ENCODE measurements at places on chromosomes 13 and 19.

GRCh38 chr19:13401388-13401787 lies 104.9 kb downstream of the CACNA1A start:
- peak; percentile 35 for DNase-seq

GRCh38 chr13:90884066-90884465 lies 463.4 kb upstream of the MIR17HG start:
- no peak for DNase-seq

DNA sequence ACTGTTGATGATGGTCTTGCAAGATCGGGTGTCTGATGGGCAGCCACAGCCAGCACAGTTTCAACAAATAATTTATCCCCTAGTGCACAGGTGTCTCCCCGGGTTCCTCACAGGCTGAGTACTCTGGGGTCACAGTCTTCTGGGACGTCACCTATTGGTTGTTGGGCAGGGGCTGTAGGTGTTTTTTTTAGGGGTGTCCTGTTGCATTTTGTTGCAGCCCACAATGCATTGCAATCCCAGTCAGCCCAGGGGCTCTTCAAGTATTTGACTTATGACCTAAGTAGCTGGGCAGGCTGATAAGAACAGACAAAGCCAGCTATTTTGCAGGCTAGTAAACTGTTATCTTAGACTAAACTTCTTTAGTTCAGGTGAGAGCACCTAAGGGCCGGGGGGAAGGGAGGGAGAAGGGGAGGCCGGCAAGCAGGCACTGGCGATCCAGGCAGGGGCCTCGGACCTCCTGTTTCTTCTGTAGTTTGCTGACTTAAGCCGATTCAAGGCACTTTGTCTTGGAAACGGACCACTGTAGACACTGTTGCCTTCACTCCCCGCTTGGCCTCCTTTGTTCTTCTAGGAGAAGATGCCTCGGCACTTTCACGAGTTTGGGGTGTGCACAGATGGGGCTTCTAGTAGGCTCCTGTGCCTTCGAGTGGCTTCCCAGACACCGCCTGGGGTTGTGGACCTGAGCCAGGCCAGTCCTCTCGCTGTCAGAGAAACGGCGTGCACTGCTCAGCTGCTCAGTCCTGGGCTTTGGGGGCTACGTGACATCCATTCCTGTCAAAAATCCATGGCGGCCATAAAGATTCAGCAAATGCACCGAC lies 33.9 kb upstream of the GRTP1 start:
- no peak for DNase-seq

DNA sequence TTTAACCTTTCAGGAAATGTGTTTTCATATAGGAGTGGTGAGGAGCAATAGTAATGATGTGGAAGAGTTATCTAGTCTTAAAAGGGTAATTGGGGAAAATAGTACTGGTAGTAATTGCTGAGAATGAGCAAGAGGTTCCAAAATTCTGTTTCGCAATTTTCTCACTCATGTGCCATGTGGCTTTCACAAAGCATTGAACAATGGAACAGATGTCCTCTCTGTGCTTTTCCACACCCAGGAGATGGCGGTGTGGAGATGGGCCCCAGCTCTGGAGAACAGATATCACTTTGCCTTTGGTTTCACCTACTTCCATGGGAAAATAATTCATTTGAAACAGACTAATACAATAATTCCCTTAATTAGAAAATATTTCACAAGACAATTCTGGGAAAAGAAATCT lies 170.0 kb upstream of the SLC10A2 start:
- no peak for DNase-seq

DNA sequence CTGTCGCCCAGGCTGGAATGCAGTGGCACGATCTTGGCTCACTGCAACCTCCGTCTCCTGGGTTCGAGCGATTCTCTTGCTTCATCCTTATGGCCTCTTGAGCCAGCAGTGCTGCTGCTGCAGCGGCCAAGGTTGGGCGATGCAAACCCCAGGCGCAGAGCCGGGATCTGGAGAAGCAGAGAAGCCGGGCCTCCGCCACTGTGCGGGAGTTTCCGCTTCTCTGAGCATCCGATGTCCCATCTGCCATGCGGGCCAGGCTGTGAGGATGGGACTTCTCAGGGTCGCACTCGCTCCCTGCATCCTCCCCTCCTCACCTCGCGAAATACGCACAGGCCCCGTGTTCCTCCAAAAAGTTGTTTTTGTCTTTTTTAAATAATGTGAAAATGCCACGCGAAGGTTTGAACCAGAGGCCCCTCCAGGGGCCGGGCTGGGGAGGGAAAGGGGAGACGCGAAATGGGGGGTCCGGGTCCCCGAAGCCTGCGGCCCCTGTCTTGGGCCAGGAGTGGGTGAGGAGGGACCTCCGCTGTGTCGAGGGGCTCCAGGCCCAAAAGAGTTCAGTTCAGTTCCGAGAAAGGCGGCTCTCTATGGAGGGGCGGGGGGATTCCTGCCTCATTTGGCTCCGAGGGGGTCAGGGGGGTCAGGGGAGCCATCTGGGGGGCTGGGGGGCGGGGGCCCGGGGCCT lies 15.9 kb downstream of the CYTH2 start:
- no peak for DNase-seq

- DNase-seq, result peak; percentile 29
Measured at GRCh38 chr19:17424743-17425365, 5.0 kb downstream of the MVB12A start.

GRCh38 chr13:32881074-32881776 lies 135.0 kb upstream of the KL start:
- no peak for DNase-seq

DNA sequence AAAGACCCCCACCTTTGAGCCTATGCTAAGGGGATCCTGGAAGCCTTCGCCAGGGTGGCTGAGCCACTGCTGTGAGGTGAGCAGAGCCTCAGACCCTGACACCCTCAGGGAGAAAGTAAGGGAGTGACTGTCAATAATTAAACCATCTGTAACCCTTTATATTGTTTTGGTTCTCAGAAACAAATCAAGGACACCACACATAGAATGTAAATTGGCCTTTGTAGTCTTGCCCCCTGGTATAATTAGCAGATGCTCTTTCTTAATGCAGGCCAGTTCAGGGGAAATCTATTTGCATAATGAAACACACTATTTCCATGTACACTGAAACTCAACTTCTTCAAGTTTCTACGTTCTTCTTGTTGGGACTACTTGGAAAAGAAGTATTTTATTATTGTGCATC lies 127.7 kb upstream of the EDNRB start:
- no peak for DNase-seq

DNA sequence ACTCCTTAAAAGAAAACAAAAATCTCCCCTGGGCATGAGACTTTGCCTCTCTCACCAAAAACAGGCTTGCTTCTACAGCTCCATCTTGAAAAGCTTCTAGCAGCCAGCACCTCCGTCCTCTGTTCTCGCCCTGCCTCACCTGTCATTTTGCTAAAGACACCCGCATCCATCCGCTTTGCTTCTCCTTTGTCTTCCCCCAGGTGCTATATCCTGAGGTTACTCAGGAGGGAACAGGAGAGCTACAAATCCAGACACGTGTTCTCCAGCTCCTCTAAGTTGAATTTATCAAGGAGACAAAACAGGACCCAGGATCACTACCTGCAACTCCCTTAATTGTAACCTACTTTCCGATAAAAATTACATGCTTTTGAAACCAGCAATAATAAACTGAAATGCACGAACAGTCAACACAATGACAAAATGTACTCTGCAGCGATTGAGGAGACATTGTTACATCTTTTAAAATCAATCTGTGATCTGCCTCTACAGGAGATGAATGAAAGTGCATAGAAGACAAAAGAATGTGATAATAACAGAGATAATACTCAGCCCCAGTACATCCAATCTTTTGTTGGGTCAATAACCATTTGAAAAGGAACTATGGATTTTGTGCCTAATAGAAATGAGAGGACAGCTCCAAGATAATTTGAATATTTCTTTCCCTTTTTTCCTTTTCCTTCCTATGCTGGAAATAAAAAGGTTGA lies 221.2 kb downstream of the DCLK1 start:
- no peak for DNase-seq

GRCh38 chr13:36345438-36346221 lies 564 bp downstream of the SPART start:
- peak; percentile 26 for DNase-seq

GRCh38 chr19:50797781-50798658 lies 7.8 kb downstream of the ACP4 start:
- no peak for DNase-seq

- no peak for DNase-seq
Measured at GRCh38 chr19:38656171-38656981, 8.9 kb downstream of the ACTN4 start.

DNA sequence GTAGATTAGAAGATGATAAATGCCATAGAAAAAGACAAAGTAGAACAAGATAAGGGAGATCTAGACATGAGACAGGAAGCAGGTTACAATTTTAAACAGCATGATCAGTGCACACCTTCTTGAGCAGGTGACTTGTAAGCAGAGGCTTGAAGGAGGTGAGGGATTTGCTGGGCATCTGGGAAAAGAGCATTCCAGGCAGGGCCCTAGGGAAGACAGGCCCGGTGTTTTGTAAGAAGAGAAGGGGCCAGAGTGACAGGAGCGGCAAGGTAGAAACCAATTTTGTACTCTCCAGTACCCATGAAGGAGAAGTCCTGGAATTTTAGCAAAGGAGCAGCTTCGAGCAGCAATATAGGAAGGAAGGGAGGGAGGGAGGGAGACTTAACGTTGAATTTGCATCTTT lies 296.5 kb downstream of the MZT1 start:
- no peak for DNase-seq
